ENCODE measurements at places on chromosomes 1 and 21.

DNA sequence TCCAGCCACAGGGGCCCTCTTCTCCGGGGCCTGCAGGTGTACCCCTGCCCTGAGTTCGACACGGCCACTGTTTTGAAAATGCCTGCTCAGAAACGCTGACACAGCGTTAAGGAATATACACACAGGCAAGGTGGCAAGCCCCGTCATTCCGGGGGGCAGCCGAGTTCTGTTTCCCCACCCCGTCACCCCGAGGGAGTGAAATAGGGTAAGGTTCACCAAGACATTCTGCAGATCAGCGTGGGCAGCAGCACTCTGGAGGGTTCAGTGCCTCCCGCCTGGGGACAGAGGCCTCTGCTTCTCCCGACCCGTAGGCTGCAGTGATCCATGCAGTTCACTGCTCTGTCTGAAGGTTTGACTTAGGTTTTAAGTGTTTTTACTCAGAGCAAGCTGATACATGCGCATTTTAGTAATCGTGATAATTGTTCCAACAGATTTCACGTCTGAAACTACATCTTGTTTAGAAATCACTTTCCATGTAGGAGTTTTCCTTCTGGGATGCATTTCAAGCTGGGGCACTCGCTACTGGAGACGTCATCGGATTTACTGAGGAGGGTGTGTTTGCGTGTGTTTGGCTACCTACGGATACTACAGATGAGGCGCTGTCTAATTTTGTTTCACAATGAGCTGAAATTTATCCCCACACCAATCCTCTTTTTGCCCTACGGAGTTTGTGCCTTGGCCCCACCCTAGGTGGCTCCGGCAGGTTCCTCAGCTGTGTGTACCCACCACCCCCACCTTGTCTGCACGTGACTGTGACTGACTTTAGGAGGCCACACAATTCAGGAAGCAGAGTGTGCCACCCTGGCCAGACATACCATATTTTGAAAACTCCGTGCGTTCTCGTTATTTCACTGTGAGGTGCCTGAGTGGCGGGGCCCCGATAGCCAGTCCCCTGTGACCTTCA is 63.5 kb downstream of the AGPAT3 start:
- DNase-seq, result no peak
- peak overlapping the region; percentile 91 for H3K27ac ChIP-seq
- H3K4me3 ChIP-seq, result no peak overlapping the region
- peaks cover 16% of the 10 kb centered on the region for H3K4me1 ChIP-seq

DNA sequence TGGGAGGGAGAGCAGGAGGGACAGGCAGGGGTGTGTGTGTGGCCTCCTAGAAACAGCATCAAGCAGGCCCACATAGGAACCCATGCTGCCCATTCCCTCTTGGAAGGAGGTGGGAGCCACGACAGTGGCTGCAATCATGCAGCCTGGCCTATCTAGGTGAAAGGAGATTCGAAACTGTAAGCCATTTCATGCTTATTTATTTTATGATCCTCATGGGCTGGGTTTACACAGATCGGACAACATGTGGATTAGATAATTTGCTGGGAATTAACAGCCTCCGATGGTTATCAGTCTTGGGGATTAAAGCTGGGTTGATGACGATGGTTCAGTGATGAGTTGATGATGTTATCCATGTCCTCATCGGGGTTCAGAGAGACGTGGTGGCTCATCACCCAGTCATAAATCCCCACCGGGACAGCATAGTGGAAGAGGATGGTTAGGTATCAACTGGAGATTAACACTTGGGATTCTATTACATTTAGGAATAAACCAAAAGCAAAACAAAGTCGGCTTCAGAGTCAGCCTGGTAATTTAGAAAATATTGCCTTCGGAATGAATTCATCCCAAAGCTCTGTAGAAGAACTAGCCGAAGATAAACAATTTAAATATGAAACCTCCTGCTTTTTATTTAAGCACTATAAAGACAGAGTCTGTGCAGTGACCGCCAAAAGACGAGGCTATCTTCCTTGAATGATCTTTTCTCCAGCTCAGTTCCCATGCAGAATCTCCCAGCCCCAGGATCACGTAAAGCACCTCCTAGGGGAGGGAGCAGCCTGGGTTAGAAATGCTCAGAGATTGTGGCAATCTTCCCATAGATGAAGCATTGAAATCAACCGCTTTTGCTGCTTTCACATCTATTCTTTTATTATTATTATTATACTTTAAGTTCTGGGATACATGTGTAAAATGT is 252.8 kb downstream of the FOXD2 start:
- no peak overlapping the region for H3K4me3 ChIP-seq
- H3K27ac ChIP-seq, result no peak overlapping the region
- H3K4me1 ChIP-seq, result no peaks in the 10 kb centered on the region
- peaks cover 35% of the 10 kb centered on the region for H3K27me3 ChIP-seq
- H3K36me3 ChIP-seq, result no peaks in the 10 kb centered on the region

DNA sequence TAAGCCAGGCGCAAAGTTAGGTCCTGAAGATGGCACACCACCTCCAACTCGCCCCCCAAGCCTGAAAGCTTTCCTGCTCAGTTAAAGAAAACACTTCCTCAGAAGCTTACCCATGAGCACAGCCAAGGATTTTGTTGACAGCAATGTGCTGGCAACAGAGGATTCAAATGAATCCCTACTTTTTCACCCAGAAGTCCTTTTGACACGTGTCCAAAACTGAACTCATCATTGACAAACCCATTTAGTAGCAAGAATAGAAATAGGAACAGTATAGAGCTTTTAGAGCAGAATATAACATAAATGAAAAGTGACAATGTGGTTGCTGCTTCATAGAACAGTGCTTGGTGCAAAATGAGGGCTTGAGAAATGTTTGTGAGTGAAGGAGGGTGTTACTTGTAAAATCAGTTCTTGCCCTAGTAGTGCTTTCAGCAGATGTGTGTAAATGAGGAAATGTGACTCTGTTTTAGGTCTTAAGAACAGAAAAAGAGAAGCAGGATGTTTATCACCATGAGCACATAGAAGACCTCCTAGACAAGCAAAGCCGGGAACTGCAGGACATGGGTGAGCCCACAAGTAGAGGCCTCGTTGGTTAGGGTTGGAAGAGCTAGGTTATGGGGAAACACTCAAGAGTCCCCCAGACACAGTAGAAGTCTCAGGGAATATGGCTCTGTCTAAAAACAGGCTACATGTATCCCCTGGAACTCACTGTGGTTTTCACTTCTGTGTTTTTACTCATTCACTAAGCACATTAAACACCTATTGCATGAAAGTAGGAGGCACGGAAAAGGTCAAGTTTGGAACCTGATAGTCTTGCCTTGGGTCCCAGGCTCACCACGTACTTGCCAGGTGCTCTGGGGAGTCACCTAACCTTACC is 48.6 kb upstream of the TMEM125 start:
- no peaks in the 10 kb centered on the region for H3K27me3 ChIP-seq
- no peaks in the 10 kb centered on the region for H3K36me3 ChIP-seq
- H3K4me1 ChIP-seq, result no peaks in the 10 kb centered on the region
- no peak overlapping the region for H3K4me3 ChIP-seq
- DNase-seq, result no peak
- no peak overlapping the region for H3K27ac ChIP-seq

GRCh38 chr1:25664357-25665199 is 48.0 kb downstream of the MAN1C1 start:
- no peak for DNase-seq
- no peaks in the 10 kb centered on the region for H3K27me3 ChIP-seq
- H3K36me3 ChIP-seq, result no peaks in the 10 kb centered on the region
